WTC11 (cell line): ENCODE measurements at places on chromosomes 16 and 17. TPM values are rescaled to one million over a fixed set of nuclear protein-coding genes. Genes with fewer than 3 reads are reported as not detected.
A peak's percentile ranks its signal among the peaks of the same experiment; 100 is the strongest.

DNA sequence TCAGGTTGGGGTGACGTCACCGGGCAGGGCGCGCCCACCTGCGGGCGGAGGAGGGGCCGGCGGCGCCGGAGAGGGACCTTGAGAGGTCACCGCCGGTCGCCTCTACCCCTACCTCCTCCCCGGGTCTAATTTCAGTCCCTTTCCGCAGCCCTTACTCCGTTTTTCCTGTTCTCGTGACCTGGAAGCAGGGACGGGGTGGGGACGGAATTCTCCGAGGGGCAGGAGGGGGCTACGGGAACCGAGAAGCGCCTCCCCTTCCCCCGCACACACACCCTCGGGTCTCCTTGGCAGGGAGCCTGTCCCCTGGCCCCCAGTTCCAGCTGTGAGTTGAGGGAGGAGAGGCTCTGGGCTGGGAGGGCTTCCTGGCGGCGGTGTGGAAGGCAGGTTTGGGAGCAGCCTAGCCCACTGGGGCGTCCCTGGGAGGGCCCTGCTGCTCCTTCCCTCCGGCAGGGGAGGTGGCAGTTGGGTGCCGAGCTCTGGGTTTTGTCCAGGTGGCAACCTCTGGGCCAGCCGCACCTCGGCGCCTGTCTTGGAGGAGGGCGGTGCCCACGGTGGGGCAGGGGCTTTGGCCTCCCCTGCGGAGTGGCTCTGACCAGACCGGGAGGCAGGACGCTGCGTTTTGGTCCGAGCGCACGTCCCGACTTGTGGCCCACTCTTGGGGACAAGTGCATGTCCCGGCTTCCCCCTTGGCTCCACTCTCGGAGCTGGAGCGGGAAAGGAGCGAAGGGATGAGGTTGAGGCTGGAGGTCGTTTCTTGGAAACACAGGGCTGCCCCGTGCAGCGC is 773 bp downstream of the SYNGR3 start:
- peaks cover 24% of the 10 kb centered on the region for H3K27me3 ChIP-seq
- H3K4me3 ChIP-seq = peak overlapping the region; percentile 76
- H3K4me1 ChIP-seq = peaks cover 17% of the 10 kb centered on the region
- peaks cover 5% of the 10 kb centered on the region; the same call in 1 of the 2 replicates for H3K36me3 ChIP-seq
- no peak overlapping the region for H3K27ac ChIP-seq

GRCh38 chr17:29645515-29646051 is 22.9 kb upstream of the CORO6 start:
- no peaks in the 10 kb centered on the region for H3K27me3 ChIP-seq
- peaks cover 2% of the 10 kb centered on the region; the same call in 1 of the 2 replicates for H3K36me3 ChIP-seq
- H3K27ac ChIP-seq = 0 out of 2 replicates have a peak overlapping the region, but pooled peaks have one; percentile 17
- no peak overlapping the region for H3K4me3 ChIP-seq
- no peak for DNase-seq
- H3K4me1 ChIP-seq = peaks cover 11% of the 10 kb centered on the region

DNA sequence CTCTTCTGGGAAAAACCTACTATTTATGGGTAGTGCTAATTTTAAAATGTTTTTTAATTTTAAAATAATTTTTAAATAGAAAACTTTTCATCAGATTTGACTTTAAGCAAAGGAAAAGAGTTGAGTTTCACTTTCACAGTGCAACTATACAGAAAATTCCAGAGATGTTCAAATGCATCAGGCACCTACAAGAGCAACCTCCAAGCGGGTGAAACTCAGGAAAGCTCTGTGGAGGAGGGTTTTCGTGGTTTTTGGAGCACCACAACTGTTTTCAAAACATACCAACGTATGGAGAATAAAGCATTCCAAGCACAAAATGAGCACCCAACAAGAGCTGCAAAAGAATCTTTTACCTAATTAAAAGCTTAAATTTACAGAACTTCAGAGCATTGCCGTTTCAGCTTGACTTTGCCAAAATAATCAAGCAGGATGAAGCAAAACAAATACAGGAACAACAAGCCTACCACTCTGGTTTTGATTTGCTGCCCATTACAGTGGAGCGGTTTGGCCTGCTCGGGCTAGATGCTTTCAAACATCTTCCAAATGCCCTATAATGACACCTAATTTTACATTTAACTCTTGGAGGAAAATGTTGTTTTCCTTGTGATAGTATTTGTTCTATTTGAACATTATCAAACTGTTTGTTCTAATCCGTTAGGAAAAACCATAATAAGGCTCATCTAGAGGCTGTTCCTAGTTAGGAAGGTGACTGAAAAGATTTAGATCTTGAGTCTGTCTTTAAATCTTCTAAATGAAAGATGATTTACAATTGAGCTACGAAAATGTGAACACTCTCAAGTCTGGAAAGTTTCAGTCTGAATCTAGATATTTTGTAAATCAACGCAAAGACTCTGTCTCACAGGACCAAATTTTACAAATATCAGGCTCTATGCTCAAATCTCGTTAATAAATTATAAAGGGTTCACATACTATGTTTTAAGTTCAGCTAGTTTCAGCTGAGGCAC is 34.5 kb downstream of the NACA2 start:
- H3K27ac ChIP-seq = no peak overlapping the region
- no peak for DNase-seq
- no peak overlapping the region for H3K4me3 ChIP-seq
- H3K36me3 ChIP-seq = no peaks in the 10 kb centered on the region
- H3K27me3 ChIP-seq = no peaks in the 10 kb centered on the region
- no peaks in the 10 kb centered on the region for H3K4me1 ChIP-seq

DNA sequence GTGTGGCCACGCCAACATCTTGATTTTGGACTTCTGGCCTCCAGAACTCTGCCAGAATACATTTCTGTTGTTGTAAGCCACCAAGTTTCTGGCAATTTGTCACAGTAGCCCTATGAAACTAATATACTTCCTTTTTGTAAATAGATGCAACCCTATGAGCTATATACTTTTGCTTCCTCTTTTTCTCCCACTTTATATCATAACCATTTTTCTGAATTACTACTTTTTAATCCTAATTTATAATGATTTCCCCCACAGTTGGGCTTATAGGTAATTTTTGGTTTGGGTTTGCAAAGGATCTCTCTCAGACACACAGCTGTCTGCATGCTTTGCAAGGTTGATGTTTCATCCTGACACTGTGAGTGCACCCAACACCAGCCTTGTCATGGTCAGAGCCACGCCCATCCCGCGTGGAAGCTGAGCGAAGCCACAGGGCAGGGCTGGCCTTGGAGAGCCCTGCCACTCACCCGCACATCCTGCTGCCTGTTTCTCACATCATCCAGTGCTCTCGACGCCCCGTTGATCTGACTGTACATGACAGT is 5.8 kb downstream of the TRIM25 start:
- no peak overlapping the region for H3K27ac ChIP-seq
- no peak overlapping the region for H3K4me3 ChIP-seq
- peaks cover under 1% of the 10 kb centered on the region; the same call in 1 of the 2 replicates for H3K27me3 ChIP-seq

DNA sequence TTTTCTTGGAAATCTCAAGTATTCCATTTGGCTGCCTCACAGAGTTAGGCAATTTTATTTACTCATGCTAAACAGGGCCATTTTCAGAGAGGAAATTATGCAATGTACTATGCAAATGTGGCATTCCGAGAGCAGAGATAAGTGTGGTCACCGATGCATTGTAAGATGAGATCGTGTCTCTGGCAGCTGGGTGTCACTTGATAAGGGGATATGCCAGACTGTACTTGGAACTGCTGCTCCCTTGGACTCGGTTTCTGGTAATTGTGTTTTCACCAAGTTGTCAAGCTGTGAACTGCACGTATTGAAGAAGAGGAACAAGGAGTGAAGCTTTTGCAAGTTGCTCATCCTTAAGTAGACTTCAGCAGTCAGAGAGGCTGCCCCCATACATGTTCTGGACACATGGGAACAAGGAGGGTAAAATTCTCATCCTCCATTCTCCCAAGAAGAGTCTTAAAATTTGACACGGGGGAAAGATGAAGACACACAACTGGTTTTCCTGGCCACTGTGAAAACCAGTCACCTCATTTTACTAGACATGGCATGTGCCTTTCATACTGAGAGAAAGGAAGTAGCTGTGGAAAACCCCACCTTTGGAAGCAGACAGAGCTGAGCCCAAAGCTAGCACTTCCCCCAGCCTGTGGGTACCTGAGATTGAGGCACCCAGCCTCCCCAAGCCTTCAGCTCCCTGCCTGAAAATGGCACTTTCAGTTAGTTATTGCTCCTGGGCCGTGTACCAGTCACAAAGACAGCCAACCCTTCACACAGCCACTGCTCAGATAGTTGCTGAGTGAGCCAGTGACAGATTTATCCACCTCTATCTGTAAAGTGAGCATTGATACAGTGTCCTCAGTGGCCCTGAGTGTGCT is 150.7 kb downstream of the SOCS1 start:
- H3K4me3 ChIP-seq = no peak overlapping the region
- no peaks in the 10 kb centered on the region for H3K27me3 ChIP-seq
- H3K36me3 ChIP-seq = no peaks in the 10 kb centered on the region
- DNase-seq = no peak
- peak overlapping the region; percentile 10; the same call in 1 of the 2 replicates for H3K27ac ChIP-seq
- peaks cover 9% of the 10 kb centered on the region for H3K4me1 ChIP-seq

GRCh38 chr17:81666092-81666341 is 388 bp downstream of the OXLD1 start:
- H3K36me3 ChIP-seq = peaks cover 30% of the 10 kb centered on the region
- H3K27ac ChIP-seq = peak overlapping the region; percentile 96
- peak overlapping the region; percentile 96 for H3K4me3 ChIP-seq
- H3K27me3 ChIP-seq = no peaks in the 10 kb centered on the region
- no peak for DNase-seq
- H3K4me1 ChIP-seq = peaks cover 21% of the 10 kb centered on the region

Gene EXOC7
- total RNA-seq = 90.0 to 126 TPM (median 96.2 TPM) in 3 replicates

Gene HOXB1
- total RNA-seq = 0.41 to 0.63 TPM (median 0.55 TPM) in 3 replicates
